ENCODE measurements at places on chromosomes 16 and 17.

- DNase-seq, result no peak
These were observed 23.1 kb upstream of the DHRS13 start for GRCh38 chr17:28925912-28926365.

DNA sequence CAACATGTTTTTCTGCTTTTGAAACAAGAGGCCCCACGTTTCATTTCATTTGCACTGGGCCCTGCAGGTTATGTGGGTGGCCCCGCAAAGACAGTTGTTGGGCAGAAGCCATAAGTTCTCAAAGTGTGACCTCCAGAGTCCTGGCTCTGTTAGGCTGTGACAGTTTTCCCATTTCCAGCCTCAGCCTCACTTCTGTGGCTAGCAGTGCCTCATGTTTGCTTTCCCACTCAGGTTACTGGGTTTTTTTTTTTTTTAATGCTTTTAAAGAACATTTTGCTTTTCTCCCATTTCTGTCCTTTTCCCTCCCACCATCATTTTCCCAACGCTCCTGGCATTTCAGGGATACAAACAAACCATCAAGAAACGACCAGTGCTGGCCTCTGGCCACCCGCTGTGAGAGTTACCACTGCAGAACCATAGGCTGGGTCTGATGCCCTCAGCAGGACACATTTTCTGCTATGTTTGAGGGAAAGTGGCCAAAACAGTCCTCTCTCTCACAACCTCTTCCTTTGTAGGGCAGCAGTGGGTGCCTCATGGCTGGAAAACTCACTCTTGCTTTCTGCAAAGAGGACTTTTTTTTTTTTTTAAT, 159.0 kb upstream of the MPHOSPH6 start:
- no peak for DNase-seq

DNA sequence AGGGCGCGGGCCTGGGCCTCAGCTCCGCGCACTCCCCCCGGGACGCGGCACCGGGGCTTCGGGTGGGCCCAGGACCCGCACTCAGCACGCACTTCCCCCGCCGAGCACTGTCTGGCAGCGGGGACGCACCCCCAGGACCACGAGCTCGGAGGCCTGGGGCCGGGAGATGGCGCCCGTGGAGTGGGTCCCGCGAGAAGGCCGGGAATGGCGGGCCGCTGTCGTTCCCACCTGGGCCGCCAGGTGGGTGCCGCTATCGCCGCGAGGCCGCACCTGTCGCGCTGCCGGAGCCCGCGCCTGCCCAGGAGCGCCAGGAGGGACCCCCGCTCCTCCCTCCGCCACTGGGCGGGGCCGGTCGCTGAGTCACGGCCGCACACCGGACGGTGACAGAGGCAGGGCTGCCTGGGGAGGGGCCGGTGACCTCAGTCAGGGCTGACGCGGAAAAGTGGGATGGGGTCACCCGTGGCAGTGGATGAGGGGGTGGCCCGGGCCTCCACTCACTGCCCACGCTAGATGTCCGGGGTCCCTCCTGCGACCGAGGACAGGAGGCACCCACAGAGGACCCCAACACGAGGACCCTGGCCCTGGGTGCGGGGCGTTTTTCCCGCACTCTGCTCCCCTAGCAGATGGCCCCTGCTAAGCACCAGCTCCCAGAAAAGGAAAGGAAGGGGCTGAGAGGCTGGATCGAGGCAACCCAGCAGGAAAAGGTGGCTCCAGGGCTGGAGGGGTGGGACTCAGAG, 6.9 kb upstream of the ACTG1 start:
- peak; percentile 68 for DNase-seq

DNA sequence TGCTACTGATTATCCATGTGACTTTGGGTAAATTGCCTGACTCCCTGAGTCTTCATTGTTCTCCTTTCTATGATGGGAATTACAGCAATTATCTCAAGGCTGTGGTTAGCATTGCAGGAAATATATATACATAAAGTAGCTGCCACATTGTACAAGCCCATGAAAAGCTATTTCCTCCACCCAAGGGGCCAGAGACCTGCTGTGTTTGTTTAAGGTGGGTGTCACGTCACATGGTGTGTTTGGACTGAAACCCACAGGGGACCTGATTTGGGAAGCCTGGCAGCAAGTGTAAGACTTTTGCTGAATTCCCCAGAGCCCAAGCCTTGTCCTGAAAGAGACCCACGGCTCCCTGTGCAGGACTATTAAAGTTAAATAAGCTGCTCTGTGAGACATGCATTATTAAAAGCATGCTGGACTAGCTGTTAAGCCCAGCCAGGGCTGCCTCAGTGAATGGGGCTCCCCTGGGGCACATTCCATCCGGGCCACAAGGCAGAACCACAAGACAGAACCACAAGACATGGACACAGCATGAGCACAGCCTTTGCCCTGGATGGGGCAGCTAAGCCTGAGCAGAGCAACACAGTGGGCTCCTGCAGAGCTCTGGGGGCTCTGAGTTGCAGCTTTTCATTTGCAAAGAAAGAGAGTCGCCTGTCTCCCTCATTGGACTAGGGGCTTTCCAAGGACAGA, 148.9 kb downstream of the SPACA3 start:
- no peak for DNase-seq

- no peak for DNase-seq
These were observed 82.6 kb downstream of the NDEL1 start for GRCh38 chr17:8518326-8518725.

DNA sequence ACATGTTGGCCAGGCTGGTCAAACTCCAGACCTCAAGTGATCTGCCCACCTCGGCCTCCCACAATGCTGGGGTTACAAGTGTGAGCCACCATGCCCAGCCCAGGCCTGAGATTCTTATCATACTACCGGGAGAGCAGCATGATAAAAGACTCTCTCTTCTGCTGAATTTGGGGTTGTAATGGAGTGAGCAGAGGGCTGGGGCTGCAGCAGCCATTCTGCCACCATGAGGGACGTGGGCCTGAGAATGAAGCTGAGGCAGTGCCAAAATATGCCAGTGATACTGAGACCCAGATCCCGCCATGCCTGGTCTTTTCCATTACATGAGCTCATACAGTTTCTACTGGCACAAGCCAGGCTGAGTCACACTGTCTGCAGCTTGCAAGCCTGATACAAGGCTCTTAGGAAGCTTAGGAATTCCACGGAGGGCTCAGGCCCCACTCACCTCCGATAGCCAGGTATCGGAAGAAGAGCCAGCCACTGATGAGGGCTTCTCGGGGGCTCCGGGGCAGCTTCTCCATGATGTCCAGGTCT, 19.6 kb upstream of the P2RX1 start:
- no peak for DNase-seq

DNA sequence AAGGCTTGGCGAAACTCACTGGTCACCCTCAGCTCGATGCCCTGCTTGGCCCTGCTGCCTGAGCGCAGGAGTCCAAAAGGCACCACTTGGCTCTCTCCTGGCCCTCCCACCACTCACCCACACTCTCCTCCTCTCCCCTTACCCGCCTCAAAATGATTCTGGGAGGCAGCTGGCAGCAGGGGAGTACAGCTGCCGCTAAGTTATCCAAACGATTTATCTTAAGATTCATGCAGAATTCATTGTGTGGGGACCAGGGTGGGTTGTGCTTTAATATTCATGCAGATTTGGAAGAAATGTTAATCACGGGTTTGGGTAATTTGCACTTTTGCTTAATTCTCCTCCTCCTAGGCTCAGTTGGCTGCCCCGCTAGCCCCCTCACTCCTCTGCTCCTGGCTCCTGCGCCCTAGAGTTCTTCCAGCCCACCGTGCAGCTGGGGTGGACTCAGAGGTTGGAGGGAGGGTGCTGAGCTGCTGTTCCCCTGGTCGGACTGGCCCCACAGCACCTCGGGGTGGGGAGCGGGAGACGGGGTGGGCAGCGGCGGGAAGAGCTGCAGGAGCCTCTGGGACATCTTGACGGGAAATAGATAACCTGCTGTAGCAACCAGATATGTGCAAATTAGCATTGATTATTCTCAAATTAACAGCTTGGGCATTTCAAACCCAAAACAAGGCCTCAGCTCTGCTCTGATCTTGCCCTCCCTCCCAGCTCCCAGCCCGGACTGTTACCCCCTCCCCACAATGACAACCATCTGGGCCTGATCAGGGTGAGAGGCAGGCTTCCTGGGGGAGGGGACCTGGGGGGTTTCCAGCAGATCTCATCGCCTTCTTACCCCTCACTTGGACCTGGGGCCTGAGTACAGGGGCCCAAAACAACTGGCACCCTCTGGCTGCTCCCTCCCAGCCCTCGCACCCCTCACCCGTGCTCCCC, 122.6 kb upstream of the RPL38 start:
- DNase-seq, result no peak

DNA sequence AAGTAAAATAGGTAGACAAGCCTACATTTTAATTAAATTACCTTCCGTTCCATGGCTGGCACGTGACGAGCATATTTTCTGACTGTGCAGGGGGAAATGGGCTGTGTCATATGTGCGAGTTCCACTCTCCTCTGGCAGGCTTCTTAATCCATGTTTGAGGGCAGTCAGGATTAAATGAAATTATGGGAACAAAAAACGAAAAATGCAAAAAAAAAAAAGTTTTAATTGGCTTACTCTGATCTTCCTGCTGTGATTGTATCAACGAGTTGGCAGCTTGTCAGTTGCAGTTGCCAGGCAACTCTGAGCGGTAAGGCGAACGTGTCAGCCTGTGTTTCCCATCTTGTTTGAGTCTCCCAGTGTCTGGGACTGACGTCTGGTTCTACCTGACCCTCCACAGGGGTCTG, 302.9 kb upstream of the XYLT1 start:
- no peak for DNase-seq

GRCh38 chr16:89412811-89413210, 77.5 kb downstream of the ANKRD11 start:
- no peak for DNase-seq

GRCh38 chr17:72362376-72363088, 241.7 kb downstream of the SOX9 start:
- no peak for DNase-seq

- no peak for DNase-seq
These were observed 187.6 kb downstream of the RPTOR start for GRCh38 chr17:80732268-80732667.

DNA sequence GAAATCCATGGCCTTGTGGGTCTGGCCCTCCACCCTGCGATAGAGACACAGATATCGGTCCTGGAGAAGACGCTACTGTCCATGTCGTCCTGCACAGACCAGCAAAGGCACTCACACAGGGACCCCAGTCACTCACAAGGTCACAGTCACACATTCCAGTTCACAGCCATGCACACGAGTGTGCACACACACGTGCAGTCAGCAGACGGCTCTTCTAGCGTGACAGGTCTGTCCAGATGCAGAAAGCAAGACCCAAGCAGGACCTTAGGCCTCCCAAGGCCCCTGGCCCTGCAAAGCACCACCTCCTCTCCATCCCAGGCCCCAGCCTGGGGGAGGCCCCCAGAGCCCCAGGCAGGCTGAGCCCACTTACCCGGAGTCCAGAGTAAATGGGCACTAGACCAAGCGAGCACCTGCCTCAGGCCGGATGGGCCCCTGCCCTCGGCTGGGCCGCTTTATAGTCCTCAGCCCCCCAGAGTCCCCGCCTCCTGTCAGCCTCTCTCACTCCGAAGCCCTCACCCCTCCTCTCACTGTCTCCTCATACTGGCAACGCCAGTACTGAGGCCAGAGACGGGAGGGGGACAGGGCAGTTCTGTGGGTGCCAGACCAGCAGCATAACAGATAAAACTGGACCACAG, at the start of gene PPY:
Gene PPY, minus strand, starts transcription at position 426 of the 635 bp plus-strand sequence. CDS start 822 bp downstream, outside the sequence.
- DNase-seq, result no peak

- no peak for DNase-seq
These were observed 6.0 kb downstream of the ZNF688 start for GRCh38 chr16:30565526-30565925.

- DNase-seq, result no peak
These were observed 182.4 kb downstream of the DNAH9 start for GRCh38 chr17:11780621-11781020.

DNA sequence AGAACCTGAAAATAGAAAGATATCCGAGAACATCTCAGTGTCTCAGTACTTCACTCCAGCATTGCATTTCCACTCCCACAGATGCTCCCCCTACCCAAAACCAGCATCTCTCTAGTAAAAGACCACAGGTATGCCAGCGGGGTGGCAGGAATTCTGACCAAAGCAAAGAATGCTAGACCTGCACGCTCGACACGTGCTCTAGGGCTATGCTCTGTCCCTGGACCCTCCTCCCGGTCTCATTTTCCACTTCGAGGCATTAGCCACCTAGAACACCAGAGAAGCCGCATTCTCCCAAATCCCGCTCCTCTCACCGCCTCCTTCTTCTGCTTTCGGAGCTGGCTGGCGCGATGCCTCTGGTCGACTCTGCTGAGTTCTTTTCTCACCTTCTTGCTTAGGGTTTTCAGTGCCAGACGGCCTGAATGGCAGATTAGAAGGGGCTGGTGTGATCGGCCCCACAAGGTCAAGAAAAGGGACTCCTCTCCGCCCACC, 487 bp downstream of the TSR1 start:
- no peak for DNase-seq

DNA sequence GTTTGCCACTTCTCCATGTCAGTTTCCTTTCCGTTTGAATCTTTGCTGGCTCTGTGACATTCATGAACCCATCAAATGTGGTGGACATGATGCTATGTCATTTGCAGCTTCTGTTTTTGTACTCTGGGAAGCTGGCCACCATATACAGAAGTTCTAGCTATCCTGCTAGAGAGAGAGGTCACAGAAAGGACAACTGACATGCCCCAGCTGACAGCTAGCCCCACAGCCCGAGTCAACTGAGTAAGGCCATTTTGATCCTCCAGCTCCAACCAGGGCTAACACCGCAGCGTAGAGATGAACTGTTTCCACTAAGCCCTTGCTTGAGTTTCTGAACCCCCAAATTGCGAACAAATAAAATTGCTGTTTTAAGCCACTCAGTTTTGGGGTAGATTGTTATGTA, 33.8 kb downstream of the CCDC42 start:
- no peak for DNase-seq

DNA sequence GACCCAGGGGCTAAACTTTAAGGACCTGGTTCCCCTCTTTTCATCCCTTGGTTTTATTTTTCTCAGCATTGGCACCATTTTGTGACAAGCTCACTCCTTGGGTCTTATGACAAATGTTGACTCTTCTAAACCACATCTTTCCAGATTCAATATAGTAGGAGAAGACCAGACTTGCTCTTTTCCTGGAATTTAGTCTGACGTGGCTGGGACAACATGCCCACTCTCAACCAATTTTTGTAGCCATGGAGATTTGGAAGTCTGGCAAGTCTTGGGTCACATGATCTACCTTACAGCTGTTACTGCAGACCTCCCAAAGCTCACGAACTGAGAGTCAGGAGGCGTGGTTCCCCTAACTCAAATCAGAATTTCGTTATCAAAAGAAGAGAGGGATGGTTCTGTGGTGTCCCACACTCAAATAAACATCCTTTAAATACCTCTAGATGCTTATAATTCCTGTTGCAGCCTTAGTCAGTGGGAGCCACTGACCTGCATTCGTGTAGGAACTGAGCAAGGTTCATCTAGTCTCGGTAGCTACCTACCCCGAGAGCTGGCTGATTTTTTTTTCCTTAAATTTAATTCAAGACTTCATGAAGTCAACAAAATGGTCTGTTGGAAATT, 683.5 kb downstream of the MAF start:
- DNase-seq, result no peak

Data from WTC11 (cell line).